ENCODE measurements at places on chromosomes 13 and 19. TPM values are rescaled to one million over a fixed set of nuclear protein-coding genes. Genes with fewer than 3 reads are reported as not detected.

The KIR2DL1 gene
- not detected for total RNA-seq

The ITGBL1 gene
- 224 TPM for total RNA-seq

The PNMA8B gene
- 4.9 TPM for total RNA-seq

The PABPC3 gene
- not detected for total RNA-seq

GRCh38 chr13:28710161-28710560, 8.6 kb downstream of the SLC46A3 start:
- DNase-seq, result no peak

DNA sequence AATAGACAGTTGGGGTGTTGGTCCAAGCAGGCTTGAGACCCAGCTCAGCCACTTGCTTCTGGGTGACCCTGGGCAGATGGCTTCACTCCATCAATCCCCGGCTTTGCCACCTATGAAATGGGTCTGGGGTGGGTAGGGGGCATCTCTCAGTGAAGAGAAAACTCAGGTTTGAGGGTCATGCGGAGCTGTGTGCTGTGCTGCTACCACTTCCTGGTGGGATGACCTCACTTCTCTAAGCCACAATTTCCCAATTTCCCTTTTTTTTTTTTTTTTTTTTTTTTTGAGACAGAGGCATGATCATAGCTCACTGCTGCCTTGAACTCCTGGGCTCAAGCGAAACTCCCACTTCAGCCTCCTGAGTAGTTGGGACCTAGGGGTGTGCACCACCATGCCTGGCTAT, 4.6 kb upstream of the PLAUR start:
- no peak for DNase-seq

The AXL gene
- total RNA-seq, result 138 TPM

GRCh38 chr19:17871878-17872250, at the start of gene SLC5A5:
SLC5A5 (plus strand) TSS chr19:17871945; CDS start chr19:17872320, 375 bp downstream.
- DNase-seq, result no peak

Data from thoracic aorta (tissue), 2 donors.